CD4-positive, alpha-beta T cell treated with Interferon alpha-2 for 1 hour (primary cell): ENCODE measurements at places on chromosomes 7 and 10.

DNA sequence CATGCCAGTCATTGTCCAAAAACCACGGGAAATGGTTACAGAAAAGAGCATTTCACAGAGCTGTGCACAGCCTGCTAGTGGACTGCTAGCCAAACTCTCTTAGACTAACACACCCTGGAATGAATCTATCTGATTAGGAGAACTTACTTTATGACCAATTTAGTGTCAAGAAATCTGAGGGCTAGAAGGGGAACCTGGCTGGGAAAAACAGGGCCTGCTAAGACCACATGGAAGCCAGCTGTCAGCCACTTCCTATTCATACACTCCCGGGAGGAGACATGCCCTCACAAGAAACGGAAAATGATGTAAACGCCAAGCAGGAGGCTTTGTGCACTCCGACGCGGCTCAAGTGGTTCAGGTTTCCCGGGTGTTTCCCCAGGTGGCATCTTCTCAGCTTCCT, 54.8 kb downstream of the MPP7 start:
- peak; percentile 15 for DNase-seq

DNA sequence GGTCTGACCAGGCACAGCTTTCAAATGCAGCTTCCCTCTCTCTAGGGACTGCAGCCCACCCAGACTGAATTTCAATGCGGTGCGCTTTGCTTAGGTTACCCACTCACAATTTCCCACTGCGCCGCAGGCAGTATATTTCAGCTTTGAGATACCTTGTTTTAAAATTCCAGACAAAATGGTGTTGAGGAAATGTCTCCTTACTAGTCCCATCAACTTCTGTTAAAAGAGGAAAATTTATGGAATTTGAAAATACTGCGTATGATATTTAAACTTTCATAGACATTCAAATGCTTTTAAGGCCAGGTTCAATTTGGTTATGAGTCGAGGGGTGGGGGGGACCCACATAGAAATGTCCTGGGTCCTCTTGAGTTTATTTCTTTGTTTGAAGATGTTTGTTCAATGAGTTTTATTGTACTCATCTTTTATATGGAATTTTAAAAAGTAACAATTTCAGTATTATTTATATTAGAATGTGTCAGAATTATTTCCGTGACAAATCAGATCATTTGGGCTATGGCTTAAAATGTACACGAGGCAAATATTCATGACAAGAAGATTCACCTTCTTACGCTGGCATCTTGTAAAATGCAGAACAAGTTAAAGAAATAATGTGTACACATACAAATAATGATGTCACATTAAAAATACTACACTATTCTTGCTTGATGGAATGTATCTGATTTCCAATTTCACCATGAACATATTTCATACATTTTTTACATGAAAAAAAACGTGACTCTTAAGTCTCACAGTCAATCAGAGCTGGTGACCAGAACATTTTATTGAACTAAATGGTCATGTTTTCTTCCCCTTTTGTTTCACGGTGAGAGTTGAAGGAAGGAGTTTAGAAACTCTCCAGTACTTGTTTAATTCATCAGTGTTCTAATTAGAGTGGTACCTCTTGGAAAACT, 1.3 kb downstream of the IKZF1 start:
- DNase-seq = no peak

- no peak for DNase-seq
Observed at GRCh38 chr7:92768501-92769393, 67.6 kb downstream of the CDK6 start.

DNA sequence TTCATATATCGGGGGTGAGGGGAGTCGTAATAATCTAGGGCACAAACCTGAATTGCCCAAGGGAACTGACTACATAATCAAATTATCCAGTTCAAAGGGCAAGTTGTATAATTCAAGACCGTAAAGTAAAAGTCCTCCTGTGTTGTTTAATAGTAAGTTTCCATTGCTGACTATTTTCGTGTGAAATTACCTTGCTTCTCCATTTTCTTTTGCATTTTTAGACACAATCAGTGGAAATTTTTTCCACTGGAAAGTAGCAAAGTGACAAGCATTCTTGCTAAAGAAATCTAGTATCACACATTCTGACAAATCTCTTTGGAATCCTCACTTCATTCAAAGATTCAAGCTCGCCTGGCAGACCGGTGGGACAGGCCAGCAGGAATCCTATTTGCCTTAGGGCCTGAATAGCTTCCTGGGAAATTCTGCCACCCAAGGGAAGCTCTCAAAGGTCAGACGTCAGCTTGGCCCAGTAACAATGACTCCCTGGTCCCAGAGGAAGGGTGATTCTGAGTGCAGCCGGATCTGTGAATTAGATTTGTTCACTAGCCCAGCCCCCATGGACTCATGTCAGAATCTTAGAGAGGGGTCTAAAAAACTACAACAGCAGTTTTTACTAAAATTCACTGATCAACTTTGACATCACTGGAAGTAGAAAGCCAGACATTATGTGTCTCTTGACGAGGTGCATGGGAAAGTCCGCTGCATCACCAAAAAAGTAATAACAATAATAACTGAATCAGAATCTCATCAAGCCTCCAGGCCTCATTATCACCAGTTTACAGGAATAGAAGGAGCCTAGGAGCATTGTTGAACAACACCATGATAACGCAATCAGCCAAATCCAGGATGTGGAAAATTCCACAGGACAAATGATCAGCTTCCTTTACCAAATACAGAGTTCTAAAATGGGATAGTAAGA, 161.0 kb downstream of the SKIDA1 start:
- DNase-seq = no peak

DNA sequence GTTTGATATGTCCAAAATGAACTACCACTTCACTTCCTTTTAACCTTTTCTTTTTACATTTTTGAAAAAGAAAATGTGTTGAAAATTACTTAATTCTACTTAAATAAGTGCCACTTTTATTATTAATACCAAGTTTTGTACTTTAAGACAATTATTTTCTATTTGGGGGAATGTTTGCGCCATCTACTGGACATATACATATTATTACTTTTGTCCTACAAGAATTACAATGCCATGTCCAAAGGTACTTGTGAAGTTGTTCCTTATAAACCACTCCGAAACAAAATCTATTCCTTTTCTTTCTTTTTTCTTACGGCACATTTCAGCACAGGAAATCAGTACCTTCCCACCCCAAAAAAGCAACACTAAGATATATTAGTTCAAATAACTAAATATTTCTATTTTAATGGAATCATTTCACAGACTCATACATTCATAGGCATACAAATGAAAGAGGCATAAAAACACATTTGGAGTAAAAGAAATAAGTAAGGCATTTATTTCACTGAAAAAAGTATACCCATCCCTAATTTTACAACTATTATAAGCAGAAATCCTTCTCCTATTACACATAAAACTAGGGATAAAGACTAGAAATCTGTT, 169.9 kb downstream of the RNF133 start:
- no peak for DNase-seq

GRCh38 chr10:98267069-98267893, 713 bp downstream of the LOXL4 start:
- DNase-seq = no peak

GRCh38 chr7:77473229-77474005, 57.3 kb upstream of the GSAP start:
- DNase-seq = no peak

GRCh38 chr7:12133865-12134264, 77.2 kb upstream of the TMEM106B start:
- no peak for DNase-seq

DNA sequence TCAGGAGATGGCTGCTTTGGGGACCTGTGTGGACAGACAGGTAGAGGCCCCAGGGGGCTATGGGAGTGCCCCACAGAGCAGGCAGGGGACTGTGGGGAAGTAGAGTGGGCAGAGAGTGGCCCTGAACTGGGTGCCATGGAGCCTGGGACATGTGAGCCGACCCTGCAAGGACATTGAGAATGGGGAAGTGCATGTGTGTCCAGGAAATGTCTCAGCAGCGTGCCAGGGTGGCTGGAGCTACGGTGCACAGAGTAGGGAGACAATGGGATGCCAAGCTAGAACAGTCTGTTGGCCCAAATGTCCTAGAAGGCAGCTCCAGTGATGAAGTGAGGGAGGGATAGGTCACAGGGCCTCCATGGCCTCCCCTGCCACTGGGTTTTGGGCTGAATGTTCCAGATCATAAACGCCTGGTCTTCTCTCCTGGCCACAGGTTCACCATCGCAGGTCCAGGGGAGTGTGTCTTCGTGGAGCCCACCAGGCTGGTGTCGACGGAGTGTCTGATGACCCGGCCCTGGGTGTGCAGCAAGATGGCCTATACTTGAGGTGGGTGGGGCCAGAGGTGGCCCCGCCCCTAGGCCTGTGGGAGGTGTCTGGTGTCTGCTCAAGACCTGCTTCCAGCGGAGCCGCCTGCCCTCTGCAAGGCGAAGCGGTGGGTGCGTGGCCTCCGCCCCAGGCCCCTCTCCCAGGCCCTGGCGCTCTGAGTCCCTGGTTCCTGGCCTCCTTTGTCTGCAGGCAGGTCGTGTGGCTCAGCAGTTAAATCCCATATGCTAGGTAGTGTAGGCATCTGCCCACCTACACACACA, 20.5 kb downstream of the CLEC2L start:
- no peak for DNase-seq

- no peak for DNase-seq
Observed at GRCh38 chr7:55423891-55424290, 58.8 kb downstream of the LANCL2 start.

DNA sequence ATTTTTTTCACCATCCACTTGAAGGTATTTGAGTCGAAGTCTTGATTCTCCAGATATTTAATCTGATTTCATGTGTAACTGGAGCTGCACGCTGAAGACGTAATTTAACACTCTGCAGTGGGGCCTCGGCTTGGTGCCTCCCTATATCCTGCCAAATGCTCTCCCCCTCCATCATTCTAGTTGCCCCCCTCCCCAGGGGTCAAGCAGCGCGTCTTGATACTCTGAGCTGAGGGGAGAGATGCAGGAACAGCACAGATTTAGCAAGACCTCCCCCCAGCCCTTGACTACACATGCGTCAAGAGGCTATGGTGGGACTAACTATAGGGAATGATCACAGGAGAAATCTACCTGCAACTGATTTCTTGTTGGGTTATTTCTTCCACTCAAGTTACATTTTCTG, 85.8 kb downstream of the PRPF18 start:
- no peak for DNase-seq

DNA sequence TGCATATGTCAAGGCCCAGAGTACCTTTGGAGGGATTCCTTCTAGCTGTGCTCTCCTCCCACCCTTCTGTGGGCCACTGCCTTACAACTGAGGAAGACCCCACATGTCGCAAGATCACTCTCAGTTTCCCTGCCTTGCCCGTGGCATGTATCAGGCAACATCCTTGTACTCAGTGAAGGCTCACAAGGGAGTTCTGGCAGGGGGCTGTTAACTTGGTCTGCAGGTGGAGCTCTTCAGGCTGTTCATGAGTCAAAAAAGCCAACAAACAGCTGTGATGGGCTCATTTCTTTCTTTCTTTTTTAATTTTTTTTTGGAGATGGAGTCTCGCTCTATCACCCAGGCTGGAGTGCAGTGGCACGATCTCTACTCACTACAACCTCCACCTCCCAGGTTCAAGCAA, 513.0 kb upstream of the ANKRD30A start:
- DNase-seq = no peak
